ENCODE measurements at places on chromosomes 16 and 17. TPM values are rescaled to one million over a fixed set of nuclear protein-coding genes. Genes with fewer than 3 reads are reported as not detected.

DNA sequence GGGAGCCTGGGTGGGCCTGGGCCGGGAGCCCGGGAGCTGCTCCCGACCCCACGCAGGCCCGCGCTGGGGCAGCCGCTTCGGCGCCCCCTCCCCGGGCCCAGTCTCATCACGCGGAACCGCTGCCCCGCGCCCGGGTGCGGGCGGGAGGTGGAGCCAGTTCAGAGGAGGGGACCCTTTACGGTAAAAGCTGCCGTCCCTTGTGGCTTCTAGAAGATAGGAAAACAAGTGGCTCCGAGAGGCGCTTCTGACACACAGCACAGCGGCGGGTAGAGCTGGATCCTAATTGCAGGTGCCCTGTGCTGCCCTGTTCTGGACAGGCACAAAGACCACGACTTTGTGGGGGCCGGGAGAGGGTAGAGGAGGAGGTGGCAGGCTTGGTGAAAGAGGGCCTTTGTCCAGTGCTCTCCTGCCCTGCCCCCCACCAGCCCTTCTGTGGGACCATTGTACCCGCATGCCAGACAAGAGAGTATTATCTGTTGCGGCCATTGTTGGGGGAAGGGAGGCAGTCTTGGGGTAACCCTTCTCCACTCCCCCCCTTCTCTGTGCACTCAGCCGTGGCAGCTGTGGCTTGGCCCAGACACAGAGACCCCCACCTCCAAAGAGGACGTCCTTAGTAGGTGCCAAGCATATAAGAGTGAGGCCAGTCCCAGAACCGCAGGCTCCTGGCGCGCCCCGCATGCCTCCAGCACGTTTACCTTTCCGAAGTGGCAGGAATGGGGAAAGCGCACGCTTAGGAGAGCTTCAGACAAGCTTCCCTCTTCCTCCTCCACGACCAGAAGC lies 736 bp downstream of the CNP start:
- peak overlapping the region; percentile 95 for H3K4me3 ChIP-seq
- H3K27me3 ChIP-seq = no peaks in the 10 kb centered on the region
- H3K4me1 ChIP-seq = peaks cover 37% of the 10 kb centered on the region
- H3K36me3 ChIP-seq = peaks cover 34% of the 10 kb centered on the region

- H3K36me3 ChIP-seq = no peaks in the 10 kb centered on the region
- DNase-seq = no peak
- H3K4me1 ChIP-seq = no peaks in the 10 kb centered on the region
- H3K4me3 ChIP-seq = no peak overlapping the region
- no peaks in the 10 kb centered on the region for H3K27me3 ChIP-seq
Measured at GRCh38 chr16:51818342-51818944, 667.4 kb upstream of the SALL1 start.

- H3K27ac ChIP-seq = no peak overlapping the region
- no peaks in the 10 kb centered on the region for H3K27me3 ChIP-seq
- H3K36me3 ChIP-seq = peaks cover 27% of the 10 kb centered on the region
- H3K4me3 ChIP-seq = no peak overlapping the region
- peaks cover 73% of the 10 kb centered on the region for H3K4me1 ChIP-seq
Measured at GRCh38 chr16:4378999-4379690, 7.5 kb downstream of the VASN start.

DNA sequence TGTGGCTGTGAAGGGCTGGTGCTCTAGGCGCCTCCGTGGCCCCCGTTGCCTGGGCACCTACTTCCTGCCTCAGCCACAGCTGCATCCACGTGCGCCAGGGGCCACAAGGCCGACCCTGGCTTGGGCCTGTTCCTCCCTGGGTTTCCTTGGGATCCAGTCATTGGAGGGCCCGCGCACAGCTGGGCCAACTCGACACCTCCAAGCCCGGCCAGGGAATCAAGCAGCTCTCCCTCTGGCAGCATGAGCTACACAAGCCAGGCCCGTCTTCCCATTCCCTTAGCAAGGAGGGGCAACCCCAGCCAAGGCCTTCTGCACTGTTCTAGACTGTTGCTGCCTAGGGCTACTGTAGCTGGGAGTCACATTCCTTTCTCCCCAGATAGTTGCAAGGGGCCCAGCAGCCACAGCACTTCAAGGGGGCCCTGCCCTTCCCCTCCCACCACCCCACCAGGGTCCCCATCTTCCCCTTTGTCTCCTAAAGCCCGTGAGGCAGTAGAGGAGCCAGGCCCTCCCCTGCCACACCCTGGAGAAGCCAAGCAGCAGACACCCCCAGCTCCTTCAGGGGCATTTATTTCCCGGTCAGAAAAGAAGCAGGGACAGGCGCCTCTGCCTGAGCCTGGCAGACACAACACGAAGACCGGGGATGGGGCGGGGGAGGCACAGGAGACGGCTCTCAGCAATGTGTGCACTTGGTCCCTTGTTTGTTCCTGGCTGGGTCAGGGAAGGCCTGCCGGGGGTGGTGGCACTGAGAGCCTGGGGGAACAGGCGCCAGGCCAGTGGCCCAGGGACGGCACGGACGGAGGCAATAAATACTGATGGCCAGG lies 3.8 kb downstream of the ARHGDIA start:
- no peaks in the 10 kb centered on the region for H3K27me3 ChIP-seq
- no peak for DNase-seq
- peaks cover 65% of the 10 kb centered on the region for H3K36me3 ChIP-seq
- H3K27ac ChIP-seq = peak overlapping the region; percentile 93
- H3K4me1 ChIP-seq = peaks cover 84% of the 10 kb centered on the region

DNA sequence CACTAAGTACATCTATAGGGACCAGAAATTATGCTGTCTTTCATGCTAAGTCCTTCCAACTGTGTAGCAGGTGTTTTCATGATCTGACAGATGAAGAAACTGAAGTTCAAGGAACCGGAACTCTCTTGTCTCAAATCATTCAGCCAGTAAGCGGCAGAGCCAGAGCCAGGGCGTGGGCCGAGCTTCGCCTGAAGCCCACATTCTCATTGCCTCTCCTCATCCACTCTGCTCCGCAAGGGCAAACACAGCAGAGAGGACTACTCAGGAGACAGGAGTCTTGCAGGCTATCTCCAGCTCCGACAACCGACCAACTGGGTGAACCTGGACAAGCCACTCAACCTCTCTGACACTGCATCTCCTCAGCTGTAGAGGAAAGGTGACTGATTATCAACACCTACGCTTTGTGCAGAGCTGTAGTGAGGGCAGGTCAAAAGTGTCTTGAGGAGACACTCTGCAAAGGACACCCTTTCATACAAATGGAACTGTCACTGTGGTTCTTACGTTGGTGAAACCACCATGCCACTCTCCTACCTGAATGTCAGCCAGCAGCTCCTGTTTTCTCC lies 72.9 kb downstream of the CYTH1 start:
- H3K4me1 ChIP-seq = peaks cover 21% of the 10 kb centered on the region
- H3K27ac ChIP-seq = no peak overlapping the region
- H3K36me3 ChIP-seq = peaks cover 13% of the 10 kb centered on the region
- H3K27me3 ChIP-seq = no peaks in the 10 kb centered on the region

GRCh38 chr17:8409966-8410882 lies 12.6 kb upstream of the RNF222 start:
- H3K4me3 ChIP-seq = no peak overlapping the region
- no peaks in the 10 kb centered on the region for H3K27me3 ChIP-seq

GRCh38 chr17:51322390-51323029 lies 62.2 kb downstream of the UTP18 start:
- H3K27ac ChIP-seq = no peak overlapping the region
- H3K36me3 ChIP-seq = no peaks in the 10 kb centered on the region
- DNase-seq = peak; percentile 60
- H3K4me1 ChIP-seq = no peaks in the 10 kb centered on the region
- H3K4me3 ChIP-seq = no peak overlapping the region

DNA sequence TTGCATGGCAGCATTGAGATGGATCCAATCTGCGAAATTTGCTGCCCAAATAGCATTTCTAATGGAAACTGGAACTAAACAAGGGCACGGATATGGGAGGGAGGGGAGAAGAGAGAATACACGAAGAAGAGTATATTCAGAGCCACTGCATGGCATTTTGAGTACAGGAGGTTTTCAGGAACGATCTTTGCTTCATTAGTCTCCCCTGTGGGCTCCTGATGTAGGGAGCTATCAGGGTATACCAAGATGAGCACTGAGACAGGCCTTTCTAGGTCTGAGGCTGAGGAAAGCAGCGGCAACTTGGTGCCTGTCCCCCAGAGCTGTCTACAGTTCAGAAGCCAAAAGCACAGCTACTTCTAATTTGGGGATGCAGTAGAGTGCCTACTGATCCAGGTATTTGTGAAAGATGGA lies 257.7 kb upstream of the PMFBP1 start:
- DNase-seq = no peak
- no peak overlapping the region for H3K4me3 ChIP-seq
- H3K27me3 ChIP-seq = no peaks in the 10 kb centered on the region
- no peaks in the 10 kb centered on the region for H3K36me3 ChIP-seq

GRCh38 chr17:75077496-75078283 lies 10.1 kb upstream of the SLC16A5 start:
- no peaks in the 10 kb centered on the region for H3K36me3 ChIP-seq
- DNase-seq = no peak
- H3K4me3 ChIP-seq = no peak overlapping the region

DNA sequence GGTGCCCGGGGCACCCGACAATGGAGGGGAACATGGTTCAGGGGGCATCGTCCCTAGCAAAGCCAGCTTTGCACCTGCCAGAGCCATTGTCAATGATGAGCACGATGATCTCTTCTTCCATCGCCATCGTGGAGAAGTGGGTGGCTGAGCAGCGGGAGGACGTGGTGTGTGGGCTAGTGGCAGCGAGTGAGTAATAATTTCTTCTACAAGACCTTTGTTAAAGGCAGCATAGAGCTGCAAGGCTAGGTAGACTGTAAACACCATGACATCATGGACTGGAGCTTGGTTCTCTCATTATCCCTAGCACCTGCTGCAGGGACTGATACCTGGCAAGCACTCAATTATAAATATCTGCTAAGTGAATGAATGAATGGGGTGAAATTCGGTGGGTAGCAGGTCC lies 6.7 kb upstream of the HEATR3 start:
- no peak overlapping the region for H3K27ac ChIP-seq
- H3K4me1 ChIP-seq = no peaks in the 10 kb centered on the region
- no peaks in the 10 kb centered on the region for H3K36me3 ChIP-seq
- H3K4me3 ChIP-seq = no peak overlapping the region
- no peak for DNase-seq

DNA sequence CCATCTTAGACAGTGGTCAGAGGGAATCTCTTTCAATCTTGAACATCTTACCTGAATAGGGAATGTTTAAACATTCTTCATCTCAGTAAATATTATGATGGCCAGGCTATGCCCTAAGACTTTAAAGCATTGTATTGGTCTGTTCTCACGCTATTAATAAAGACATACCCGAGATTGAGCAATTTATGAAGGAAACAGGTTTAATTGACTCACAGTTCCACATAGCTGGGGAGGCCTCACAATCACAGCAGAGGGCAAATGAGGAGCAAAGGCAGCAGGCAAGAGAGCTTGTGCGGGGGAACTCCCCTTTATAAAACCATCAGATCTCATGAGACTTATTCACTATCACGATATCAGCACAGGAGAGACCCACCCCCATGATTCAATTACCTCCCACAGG lies 55.3 kb upstream of the SOX9 start:
- H3K4me1 ChIP-seq = no peaks in the 10 kb centered on the region
- H3K27me3 ChIP-seq = no peaks in the 10 kb centered on the region
- no peak for DNase-seq
- H3K36me3 ChIP-seq = no peaks in the 10 kb centered on the region
- H3K4me3 ChIP-seq = no peak overlapping the region

DNA sequence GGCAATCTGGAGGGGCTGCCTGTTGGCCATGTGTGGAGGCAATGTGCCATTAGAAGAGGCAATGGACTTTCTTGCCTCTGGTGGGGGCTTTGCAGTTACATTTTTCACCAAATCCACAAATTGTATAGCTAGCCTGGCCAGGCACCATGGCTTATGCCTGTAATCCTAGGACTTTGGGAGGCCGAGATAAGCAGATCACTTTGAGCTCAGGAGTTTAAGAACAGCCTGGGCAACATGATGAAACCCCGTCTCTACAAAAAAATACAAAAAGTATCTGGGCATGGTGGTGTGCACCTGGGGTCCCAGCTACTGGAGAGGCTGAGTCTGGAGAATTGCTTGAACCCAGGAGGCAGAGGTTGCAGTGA lies 2.7 kb upstream of the RNF112 start:
- no peak overlapping the region for H3K4me3 ChIP-seq
- no peaks in the 10 kb centered on the region for H3K4me1 ChIP-seq
- no peaks in the 10 kb centered on the region for H3K36me3 ChIP-seq

DNA sequence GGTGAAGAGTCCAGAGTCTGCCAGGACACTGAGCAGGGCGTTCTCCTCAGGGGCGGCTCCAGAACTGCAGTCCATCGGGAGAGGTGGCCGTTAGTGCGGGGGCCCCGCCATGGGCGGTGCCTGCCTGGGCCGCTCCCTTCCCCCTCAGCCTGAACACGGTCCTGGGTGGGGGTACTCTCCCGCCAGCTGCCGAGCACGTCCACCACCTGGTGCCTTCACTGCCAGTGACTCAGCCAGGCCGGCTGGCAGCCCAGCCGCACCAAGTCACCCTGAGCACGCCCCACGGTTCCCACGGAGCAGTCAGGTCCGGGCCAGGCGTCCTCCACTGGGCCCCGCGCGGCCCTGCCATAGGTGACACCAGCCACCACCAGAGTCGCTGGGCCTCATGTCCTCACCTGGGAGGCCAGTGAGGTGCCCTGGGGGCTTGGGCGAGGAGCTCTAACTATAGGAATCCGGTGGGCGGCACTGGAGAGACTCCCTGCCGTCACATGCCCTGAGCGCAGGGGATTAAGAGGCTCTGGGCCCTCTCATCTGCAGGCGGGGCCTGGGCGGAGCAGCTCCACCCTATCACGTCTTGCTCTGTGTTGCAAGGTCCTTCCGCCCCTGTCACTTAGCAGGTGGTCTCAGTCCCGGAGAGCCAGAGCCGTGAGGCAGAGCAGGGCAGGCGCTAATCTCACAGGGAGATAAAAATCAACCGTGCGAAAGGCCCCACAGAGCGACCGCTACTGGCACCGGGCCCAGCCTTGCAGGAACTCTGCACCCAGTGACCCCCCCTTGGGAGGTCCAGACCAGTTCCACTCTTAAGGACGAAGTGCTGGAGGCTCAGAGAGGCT lies 14.3 kb downstream of the PIEZO1 start:
- H3K4me1 ChIP-seq = peaks cover 100% of the 10 kb centered on the region
- peaks cover 67% of the 10 kb centered on the region for H3K36me3 ChIP-seq
- peak overlapping the region; percentile 38 for H3K4me3 ChIP-seq
- peak; percentile 72 for DNase-seq

DNA sequence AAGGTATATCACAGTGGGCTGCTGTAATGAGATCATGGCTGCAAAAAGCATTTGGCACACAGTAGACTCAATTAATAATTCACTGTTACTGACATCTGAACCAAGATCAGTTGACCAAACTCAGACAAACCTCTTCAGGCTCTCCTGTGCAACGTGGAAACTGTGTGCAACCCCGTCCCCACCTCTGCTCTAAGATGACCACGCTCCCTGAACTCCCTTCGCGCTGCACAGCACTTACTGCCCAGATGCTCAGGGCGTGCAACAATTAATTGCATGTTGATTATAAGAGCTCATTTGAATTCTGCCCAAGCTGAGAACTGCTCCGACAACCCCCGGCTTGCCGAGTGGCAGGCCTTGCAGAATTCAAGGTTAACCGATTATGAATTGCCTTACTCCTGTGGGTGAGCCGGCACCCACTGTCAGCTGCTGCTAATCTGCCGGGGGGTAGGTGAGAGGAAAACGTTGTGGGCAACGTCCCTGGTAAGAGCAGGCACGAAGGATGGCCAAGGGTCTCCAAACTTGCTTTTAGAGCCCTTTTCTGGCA lies 1.3 kb upstream of the GSG1L start:
- H3K27ac ChIP-seq = no peak overlapping the region
- H3K4me3 ChIP-seq = no peak overlapping the region
- no peaks in the 10 kb centered on the region for H3K4me1 ChIP-seq
- peaks cover 42% of the 10 kb centered on the region for H3K27me3 ChIP-seq
- no peaks in the 10 kb centered on the region for H3K36me3 ChIP-seq

KIF2B gene
- polyA plus RNA-seq = not detected

UTP18 gene
- polyA plus RNA-seq = 65.0 TPM

CCT6B gene
- polyA plus RNA-seq = 0.67 TPM

OTOP2 gene
- polyA plus RNA-seq = 0.08 TPM

COG7 gene
- polyA plus RNA-seq = 13.4 TPM

SDR42E2 gene
- not detected for polyA plus RNA-seq

ASPSCR1 gene
- 33.7 TPM for polyA plus RNA-seq

ZSCAN10 gene
- polyA plus RNA-seq = not detected

KRT12 gene
- polyA plus RNA-seq = 7.0 TPM

AHSP gene
- polyA plus RNA-seq = 29.6 TPM
